ENCODE measurements at places on chromosomes 6 and 20.

- DNase-seq = peak; percentile 80
These were observed 6.4 kb downstream of the CFB start for GRCh38 chr6:31952140-31952805.

GRCh38 chr6:310671-311070 lies 18.4 kb downstream of the DUSP22 start:
- DNase-seq = no peak

- DNase-seq = no peak
These were observed 29.1 kb upstream of the PDE10A start for GRCh38 chr6:165692106-165692653.

- no peak for DNase-seq
These were observed 525.3 kb upstream of the JARID2 start for GRCh38 chr6:14720411-14721102.

GRCh38 chr6:138912308-138912707 lies 75.7 kb downstream of the REPS1 start:
- no peak for DNase-seq

GRCh38 chr20:54151511-54152226 lies 22.1 kb downstream of the CYP24A1 start:
- DNase-seq = no peak

GRCh38 chr20:57664924-57665588 lies 44.8 kb downstream of the PMEPA1 start:
- DNase-seq = no peak

DNA sequence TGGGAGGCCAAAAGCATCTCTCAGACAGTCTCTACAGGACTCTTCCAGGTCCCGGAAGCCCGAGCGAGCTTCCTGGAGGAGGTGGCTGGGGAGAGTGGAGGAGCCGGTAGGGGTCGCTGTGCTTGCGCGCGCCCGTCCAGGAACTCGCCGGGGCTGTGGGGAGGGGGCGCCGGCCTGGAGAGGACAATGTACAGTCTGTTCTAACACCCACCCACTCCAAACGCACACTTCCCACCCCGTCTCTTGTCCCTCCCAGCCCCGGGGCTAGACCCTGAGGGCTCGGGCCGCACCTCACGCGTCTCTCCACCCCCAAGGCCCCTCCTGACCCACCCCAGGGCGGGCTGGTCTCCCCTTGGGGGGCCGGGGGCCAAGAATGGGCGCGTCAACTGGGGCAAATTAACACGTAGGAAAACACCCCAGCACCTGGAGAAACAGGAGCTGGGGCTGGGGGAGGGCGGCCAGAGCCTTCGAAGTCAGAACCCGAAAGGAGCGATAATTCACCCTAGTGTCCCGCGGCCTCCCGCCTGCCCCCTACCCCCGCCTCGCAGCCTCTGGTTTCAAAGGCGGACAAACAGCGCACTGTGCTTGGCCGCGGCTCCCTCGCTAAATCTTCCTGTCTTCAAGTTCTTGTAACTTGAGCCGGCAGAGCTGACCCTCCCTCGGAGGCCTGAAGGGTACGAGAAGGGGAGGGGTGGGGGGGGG lies 103.2 kb upstream of the FOXP4 start:
- DNase-seq = peak; percentile 89
